ENCODE measurements at places on chromosomes 12 and 14. TPM values are rescaled to one million over a fixed set of nuclear protein-coding genes. Genes with fewer than 3 reads are reported as not detected.

DNA sequence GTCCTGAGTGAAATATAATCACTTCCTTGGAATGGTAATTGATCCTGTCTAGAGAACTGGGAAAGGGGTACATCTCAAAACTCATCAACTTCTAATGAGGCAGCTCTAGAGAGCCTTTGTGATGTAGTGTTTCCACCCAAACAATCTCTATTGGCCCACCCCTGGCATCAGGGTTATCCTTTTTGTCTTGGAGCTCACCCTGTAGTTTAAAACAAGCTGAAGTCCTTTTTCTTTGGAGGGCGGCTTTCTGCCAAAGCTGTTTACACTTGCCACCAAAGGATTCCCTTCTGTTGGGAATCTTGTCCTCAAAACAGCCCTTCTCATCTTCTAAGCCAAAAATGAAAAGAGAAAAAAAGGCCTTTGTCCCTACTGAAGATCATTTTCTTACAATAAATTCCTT is 60.6 kb upstream of the GTF2A1 start:
- no peak for DNase-seq

- no peak for DNase-seq
Observed at GRCh38 chr14:68239988-68240771, 420.6 kb downstream of the RAD51B start.

DNA sequence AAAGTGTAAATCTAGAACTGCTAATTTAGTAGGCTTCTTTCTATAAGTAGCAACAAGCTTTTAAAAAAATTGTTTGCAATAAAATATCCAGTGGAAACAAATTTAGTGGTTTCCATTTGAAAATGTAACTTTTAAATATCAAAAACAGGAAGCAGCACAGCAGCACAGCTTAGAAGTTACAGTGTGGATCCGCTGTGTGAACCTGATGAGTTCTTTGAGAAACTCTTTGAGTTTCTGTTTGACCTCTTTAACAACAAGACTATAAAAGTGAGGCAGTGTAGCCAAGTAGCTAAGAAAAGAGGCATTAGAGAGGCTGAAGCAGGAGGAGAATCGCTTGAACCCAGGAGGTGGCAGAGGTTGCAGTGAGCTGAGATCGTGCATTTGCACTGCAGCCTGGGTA is 178.3 kb downstream of the NAV3 start:
- no peak for DNase-seq

GRCh38 chr12:91902860-91903683 is 242.6 kb downstream of the BTG1 start:
- no peak for DNase-seq

DNA sequence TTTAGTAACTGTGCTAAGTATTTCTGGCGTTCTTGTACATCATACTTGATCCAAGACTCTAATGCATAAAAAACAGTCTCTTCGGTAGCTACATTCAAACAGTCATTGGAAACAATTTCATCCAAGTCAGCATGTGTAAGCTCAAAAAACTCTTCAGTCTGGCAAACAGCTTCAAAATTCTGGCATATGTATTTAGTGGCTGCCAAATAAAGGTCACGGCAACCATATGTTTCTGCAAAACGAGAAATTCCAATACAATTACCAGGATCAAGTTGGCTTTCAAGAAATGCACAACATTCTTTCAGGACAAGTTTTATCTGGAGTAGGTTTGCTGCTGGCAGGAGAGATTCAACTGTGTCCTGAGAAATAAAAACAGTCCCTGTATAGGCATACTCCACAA is 16.5 kb downstream of the KLHL28 start:
- no peak for DNase-seq

DNA sequence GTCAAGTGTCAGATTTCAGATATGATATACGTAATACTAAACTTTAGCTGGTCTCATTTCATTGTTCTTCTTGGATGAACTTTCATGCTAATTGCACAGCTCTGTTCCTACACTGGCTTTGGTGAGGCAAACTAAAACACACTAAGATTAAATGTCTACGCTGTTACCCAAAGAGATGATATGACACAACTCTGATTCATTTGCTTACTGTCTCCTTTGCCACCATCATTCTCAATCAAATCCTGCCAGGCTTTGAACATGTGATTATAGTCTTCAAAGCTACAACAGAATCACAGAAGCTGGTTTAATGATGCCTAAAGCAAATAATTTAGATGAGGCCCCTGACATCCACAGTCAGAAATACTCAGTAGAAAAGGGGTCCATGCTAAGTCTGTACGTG is 37.7 kb downstream of the MDGA2 start:
- no peak for DNase-seq

DNA sequence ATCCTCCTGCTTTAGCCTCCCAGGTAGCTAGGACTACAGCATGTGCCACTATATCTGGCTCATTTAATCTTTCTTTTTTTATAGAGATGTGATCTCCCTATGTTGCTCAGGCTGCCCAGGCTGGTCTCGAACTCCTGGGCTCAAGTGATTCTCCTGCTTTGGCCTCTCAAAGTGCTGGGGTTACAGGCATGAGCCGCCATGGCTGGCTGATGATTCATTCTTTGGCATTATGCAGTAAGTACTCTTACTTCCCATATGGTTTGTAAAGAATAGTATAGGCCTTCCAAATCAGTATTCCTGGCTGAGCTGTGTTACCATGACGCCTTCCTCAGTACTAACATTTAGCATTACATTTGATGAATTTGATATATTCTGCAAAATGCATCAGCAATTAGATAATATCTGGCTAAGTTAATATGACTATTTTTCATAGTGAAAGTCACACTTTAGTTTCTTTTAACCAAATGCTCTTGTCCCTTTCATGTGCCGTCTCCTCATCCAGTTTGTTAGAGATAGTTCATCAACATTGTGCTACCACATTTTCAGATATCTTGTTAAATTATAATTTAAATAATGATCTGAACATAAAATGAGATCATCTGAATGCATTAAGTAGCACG is 3.2 kb upstream of the MIA2 start:
- no peak for DNase-seq

- no peak for DNase-seq
Observed at GRCh38 chr14:91942946-91943345, 4.5 kb downstream of the FBLN5 start.

TRHDE gene
- 6.9 TPM for total RNA-seq

FANCM gene
- total RNA-seq: 4.5 TPM
